Stimulated activated CD4-positive, alpha-beta T cell treated with anti-CD3 and anti-CD28 coated beads, Interleukin-12 subunit alpha, Interleukin-12 subunit beta, amount 100 ng/mL, for 48 hours (primary cell): ENCODE measurements at places on chromosomes 6 and 20.

DNA sequence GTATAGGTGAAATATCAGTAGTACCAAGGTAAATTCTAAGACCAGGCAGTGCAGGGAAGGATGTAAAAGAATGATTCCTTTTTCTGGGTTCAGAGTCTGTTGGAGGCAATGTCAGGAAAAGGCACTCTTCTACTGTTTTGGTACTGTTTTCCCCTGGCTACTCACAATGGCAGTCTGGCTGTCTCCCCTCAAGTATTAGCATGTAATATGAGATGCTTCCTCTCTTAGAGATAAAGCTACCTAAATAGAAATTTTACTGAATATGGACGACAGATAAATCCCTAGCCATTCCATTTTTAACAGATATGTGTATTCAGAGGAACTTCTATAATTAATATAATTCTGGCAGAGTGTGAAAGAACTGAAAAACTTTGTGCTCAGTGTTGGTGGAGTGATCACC, 3.5 kb downstream of the RNF8 start:
- DNase-seq = no peak

- DNase-seq = no peak
These were observed 47.0 kb upstream of the PLN start for GRCh38 chr6:118501099-118501498.

DNA sequence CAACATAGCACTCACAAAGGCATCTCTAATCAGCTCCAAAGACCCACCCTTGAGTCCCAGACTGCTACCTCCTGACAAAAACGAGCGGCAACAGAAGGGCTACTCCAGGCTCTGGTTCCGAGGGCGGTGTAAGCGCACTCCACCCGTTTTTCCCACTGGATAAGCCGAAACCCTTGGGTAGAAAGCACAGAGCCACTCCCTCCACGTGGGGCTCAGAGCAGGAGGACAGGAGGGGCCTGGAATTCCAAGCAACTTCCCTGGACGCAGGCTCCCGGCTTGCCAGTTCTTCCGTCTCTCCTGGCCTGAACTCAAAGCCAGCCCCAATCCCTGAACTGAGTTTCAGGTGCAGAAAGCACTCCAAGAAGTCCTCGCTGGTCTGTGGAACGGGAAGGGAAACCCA, 7.4 kb downstream of the GMEB2 start:
- DNase-seq = no peak

- DNase-seq = no peak
These were observed 43.3 kb downstream of the CENPW start for GRCh38 chr6:126383203-126383602.

- no peak for DNase-seq
These were observed 212.6 kb upstream of the PCSK2 start for GRCh38 chr20:17014217-17014616.

- no peak for DNase-seq
These were observed 93.1 kb upstream of the FAM8A1 start for GRCh38 chr6:17506962-17507361.

DNA sequence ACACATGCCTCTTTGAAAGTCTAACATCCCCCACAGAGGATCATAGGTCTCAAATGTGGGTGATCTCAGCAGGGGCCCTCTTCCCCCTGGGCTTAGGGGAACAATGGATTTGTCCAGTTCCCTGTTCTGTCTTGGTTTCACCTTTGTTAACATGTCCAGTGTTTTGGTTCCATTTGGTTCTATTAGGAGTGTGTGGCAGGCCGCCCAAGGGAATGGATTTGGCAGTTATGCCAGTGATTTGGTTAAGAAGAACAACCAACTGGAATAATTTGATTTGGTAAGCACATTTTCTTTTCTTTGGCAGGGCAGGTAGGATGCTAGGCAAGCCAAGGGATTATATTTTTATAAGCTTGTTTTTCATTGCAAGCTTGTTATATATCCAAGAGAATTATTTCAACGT, 28.5 kb upstream of the ENPP1 start:
- no peak for DNase-seq
